ENCODE measurements at places on chromosomes 16 and 17.

DNA sequence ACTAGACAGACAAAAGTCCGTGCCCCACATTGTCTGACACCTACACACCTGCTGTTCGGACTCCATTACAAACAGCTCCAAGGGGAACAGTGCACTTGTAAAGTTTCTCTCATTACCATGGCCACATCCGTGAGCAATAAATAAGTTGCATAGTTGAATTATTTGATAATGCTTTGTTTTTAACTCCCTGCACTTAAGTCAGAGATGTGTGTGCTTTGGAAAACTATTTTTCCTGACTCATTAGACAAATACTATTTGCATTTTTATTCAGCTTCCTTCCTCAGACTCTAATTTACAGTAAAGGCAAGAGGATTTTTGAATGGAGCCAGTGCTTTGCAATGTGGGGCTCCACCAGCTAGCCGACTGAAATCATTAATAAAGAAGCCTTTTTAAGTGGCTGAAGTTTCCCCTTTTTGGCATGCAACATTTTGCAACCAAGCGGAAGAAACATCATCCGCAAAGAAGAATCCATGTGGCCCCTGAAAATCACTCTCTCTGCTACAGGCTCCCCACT, 6.5 kb upstream of the CCL2 start:
- no peak for DNase-seq

DNA sequence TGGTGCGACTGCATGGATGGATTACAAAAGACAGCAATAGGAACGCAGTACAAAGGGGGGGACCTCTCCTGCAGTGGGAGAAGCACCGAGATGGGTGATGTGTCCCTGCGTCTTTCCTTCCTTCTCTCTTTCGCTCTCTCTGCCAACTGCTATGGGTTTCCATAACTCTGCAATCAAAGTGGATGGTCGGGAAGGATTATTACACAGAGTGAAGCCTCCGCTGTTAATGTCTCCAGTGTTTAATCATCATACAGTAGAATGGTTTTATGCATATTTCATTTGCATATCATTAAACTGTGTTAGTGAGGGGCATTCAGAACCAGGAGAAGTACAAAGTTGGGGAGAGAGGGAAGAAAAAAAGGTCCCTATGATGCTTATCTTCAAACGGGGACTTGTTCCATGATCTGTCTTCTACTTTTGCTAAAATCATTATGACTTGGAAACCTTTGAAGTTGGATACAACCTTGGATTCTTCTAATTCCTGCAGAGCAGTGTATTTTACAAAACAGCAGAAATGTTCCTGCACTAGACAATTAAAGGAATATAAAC, 255.9 kb upstream of the PMFBP1 start:
- DNase-seq, result no peak

DNA sequence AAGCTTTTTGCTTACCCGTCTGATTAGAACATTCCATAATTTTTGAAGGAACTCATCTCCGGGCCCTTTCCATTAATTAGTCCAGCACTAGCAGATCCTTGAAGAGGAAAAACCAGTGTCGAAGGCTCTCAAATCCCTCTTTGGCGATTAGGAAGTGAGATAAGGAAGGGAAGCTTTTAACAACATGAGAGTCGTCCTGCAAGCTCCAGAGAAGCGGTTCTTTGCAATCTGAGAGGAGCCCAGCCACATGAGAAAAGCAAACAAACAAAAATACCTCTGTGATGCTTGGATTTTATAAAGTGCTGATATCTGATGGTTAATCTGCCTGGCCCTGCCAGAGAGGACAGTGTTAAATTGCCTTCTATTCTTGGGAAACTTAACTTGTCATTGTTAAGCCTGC, 339.8 kb upstream of the SALL1 start:
- DNase-seq, result no peak

DNA sequence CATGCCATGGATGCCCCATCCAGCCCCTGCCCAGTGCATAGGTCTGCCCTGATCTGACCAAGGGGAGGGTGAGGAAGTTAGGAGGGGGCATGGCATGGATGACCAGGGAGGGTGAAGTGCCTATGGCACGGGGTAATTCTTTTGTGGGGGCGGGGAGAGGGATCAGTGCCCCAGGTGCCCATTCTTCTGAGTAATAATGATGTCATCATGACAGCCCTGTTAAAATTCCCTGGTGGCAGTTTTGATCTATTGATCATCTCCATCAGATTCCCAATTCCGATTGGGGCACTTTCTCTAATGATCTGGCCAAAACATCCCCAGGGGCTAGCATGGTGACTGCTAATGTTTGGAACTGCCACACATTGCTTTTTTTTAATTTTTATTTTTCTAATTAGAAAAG, 392.2 kb downstream of the UTP18 start:
- no peak for DNase-seq

DNA sequence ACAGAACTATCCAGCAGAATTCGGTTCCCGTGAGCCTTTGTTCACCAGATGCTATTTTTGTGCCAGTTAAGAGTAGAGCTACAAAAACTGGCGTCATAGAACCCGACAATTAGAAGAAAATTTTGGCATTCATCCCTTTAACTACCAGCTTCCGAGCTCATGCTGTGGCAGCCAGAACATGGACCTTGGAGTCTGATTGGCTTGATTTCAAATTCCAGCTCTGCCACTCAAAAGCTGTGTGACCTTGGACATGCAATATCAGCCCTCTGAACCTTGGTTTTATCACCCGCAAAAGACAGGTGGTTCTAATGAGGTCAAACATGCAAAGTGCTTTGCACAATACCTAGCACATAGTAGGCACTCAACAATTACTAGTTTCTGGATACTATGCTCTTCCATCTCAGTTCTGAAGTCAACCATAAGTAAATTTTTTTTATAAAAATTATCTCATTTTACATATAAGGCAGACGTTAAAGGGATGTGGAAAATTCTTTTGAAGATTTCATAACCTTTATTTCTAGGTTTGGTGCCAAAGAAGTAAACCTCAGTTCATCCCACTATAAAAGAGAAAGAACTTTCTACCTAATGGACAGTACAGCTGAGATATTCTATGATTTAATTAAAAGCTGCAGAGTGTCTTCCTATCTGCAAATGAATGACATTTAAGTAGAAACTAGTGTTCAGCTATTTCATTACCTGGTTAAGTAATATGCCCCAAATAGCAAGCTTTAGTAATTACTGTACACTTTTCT, 331.5 kb downstream of the HAPSTR1 start:
- no peak for DNase-seq

GRCh38 chr17:78853926-78854394, 13.3 kb upstream of the USP36 start:
- no peak for DNase-seq

DNA sequence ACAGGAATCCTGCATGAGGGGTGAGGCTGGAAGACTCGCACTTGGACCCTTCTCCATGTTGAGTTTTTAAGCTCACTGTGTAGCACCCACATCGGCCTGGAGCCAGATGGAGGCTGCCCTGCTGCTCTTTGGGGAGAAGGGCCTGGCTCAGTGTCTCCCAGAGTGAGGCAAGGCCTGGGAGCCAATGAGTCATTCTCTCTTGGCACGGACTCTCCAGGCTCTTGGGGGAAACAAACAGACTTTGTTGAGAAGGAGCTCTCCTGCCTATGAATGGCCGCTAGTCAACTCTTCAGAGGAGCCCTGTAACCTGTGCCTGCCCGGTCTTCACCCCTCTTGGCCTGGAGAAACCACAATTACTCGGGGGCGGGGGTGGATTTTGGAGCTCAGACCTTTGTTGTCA, 50.8 kb upstream of the MAF start:
- DNase-seq, result no peak

DNA sequence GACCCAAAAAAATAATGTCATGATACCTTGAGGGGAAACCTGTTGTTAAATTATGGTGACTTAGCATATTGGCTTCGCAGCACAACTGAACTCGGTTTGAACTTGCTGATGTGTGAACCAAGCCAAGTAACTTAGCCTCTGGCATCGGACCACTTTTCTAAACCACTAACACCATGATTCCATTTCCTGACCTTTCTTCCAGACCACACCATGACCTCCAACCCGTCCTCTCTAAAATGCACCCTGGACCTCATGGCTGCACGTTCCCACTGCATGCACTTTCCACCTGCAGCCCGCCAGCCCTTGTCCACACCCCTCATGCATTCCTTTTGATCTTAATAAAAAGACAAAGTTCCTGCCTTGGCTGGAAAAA, 29.3 kb downstream of the DYNLRB2 start:
- DNase-seq, result no peak

DNA sequence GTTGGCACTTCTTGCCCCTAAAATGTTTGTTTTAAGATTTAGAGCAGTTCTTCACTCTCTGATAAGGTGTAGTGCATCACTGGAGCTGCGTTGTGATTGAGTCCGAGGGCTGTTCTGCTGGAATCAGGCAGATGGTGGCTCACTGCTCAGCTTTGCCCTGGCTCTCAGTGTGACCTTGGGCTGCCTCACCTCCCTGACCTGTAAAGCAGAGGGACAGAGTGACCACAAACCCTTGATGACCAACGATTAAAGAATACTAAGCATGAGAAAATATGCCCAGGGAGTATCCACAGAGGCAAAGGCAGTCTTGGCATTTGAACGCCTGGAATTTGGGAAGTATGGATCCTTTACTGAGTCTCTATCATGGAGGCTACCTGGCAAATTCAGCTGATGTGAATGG, 18.1 kb downstream of the CMIP start:
- no peak for DNase-seq

- no peak for DNase-seq
Measured at GRCh38 chr16:67120025-67120424, 10.3 kb downstream of the PHAF1 start.

DNA sequence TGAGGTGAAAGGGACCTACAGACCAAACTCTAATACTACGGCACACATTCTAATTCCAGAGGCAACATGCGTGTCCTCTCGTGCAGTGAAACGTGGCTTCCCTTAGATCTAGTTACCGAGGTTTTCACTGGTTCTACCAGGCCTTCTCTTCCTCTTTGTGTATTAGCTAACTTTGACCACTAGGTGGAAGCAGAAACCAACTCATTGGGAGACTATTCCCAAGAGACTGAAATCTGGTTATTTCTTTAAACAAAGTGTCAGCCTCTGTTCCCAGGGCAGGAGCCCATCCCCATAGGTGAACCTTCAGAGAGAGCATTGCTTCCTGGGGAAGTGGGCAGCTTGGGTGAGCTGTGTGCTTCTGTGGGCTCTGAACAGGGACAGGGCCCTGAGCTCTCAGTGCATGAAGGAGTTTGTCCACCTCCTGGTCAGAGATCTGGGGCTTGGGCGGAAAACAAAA, 19.7 kb upstream of the RCVRN start:
- DNase-seq, result peak; percentile 43

GRCh38 chr16:48014349-48015135, 141.3 kb downstream of the ABCC12 start:
- no peak for DNase-seq

DNA sequence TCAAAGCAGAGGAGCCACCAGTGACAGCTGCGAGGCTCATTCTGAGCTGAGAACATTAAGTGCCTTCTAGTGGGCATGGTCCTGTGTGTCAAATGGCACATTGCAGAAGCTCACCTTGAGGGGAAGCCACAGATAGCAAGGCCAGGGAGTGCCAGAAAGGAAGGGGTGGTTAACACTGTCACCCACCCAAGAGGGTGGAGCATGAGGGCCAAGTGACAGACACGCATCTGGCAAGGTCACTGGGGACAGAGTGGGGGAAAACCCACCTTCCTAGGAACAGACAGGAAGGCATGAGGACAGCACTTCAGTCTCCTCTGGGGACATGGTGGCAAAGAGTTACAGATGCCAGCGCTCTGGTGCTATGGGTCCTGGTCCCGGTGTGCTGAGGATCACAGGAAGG, 22.1 kb downstream of the NUBP1 start:
- no peak for DNase-seq

DNA sequence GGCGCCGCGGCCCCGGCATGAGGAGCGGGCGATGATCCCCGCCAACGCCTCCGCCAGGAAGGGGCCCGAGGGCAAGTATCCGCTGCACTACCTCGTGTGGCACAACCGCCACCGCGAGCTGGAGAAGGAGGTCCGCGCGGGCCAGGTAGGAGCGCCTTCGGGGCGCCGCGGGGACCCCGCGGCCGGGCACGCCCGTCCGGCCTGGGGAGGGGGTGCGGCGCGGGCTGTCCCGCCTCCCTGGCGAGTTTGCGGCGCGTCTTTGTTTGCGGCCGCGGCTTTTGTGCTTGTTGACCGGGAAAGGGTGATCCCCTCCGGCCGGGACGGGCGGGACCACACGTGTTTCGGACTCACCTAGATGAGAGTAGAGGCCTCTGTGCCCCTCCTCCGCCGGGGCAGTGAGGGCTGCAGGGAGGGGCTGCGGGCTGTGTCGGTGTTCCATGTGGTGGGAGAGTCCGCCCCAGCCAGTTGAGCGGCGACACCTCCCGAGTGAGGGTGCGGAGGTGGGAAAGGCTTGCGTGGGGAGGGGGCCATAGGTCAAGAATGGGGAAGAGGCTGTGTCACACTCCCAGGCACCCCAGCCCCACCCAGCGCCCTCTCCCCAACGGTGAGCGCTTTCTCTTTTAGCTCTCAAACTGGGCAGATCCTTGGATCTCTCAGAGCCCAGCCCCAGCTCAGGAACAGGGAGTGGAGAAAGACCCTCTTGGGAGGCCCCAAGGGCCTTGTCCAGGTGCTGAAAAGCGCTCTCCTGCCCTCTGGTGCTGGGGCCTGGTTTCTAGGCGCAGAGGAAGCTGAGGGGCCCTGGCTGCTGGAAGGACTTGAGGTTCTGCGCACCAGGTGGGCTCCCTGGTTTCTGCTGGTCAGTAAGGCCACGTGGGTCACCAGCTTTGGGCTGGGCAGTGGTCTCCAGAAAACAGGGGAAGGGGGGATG, 923 bp downstream of the ANKRD13B start:
- DNase-seq, result peak; percentile 17

DNA sequence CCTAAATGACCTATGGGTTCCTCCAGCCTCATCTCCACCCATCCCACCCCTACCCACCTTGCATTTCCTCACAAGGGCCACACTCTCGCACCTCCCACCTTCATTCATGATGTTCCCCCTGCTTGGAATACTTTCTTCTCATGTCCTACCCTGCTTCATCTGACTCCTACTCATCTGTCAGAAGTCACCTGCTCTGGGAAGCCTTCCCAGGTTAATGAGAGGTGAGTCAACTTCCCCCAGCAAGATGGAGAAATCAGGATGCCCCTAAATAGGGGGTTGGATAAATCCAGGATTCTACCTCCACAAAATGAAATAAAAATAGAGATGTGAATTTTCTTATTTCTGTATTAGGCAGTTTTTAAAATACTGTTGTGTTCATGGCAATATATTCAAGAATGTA, 51.0 kb upstream of the WSB1 start:
- no peak for DNase-seq

DNA sequence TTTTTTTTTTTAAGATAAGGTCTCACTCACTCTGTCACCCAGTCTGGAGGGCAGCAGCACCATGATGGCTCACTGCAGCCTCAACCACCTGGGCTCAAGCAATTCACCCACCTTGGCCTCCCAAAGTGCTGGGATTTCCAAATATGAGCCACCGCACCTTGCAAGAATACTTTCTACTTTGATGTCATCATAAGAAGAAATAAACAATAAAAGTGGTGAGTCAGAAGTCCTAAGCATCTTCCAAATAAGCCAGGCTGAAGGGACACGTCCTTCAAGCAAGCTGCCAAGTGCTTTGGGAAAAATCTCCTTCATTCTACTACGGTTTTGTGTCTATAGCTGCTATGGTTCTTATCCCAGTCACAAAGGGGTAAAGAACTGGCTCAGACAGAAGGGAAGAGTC, 20.3 kb downstream of the HASPIN start:
- no peak for DNase-seq
